ENCODE measurements at places on chromosomes 12 and 14. TPM values are rescaled to one million over a fixed set of nuclear protein-coding genes. Genes with fewer than 3 reads are reported as not detected.

- peaks cover 43% of the 10 kb centered on the region for H3K4me1 ChIP-seq
- peak overlapping the region; percentile 69 for H3K27ac ChIP-seq
- H3K27me3 ChIP-seq = no peaks in the 10 kb centered on the region
- H3K36me3 ChIP-seq = peaks cover 16% of the 10 kb centered on the region
- no peak overlapping the region for H3K4me3 ChIP-seq
Measured at GRCh38 chr12:11778713-11779685, 129.5 kb downstream of the ETV6 start.

GRCh38 chr12:55937981-55938380 is 7.0 kb downstream of the DGKA start:
- no peaks in the 10 kb centered on the region for H3K27me3 ChIP-seq
- peaks cover 71% of the 10 kb centered on the region for H3K36me3 ChIP-seq
- peak overlapping the region; percentile 84 for H3K27ac ChIP-seq
- DNase-seq = no peak

DNA sequence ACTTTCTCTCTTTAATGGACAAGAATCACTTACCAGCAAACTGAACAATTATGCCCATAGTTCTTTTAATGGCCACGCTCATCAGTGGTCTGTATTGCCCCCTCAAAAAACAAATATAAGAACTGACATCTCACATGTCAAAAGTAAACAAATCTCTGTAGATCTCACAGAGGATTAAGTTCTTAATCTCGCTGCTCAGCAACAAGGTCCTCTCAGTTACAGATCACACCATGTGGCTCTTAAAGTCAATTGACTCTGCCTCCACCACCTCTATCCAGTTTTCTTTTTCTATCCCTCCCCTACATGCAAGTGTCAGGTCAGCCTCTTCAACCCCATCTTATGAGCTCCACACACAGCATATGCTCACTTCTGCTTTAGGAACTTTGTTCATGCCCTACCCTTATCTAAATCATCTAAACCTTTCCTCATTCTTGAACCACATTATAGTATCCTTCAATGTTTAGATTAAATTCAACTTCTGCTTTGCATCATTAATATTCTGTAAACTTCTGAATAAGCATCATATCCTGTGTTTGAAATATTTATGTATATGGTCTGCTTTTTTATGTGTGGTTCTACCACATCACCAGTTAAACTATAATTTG is 7.2 kb downstream of the ADAM20 start:
- H3K36me3 ChIP-seq = peaks cover 22% of the 10 kb centered on the region
- H3K4me1 ChIP-seq = no peaks in the 10 kb centered on the region

DNA sequence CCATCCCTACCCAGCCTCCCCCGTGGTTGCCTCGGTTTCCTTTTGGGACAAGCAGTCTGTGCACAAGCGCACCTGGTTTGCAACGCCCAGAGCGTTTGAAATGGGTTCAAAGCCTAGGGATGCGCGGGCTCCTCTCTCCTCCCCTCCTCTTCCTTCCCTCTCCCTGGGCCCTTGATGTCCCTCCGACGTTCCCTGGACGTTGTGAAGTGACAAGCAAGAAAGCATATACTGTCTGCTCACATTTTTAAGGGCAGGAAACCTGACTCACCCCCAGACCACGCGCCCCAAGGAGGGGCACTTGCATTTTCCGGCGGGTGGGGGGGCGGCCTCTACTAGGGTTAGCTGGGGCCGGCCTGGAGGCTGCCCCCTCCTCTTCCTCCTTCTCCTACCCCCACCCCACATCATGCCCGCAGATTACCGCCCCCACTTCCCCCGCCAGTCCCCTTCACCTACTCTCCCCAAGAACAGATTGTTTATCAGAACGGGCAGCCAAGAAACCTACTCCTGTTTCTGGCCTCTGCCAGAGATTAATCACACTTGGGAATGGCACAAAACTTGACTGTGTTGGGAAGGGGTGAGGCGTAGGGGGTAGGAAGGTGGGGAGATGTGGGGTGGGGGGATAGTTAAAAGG is 9.5 kb upstream of the IRF2BPL start:
- peaks cover 79% of the 10 kb centered on the region for H3K4me1 ChIP-seq
- H3K27ac ChIP-seq = peak overlapping the region; percentile 98
- DNase-seq = peak; percentile 60
- H3K4me3 ChIP-seq = peak overlapping the region; percentile 79
- peaks cover 7% of the 10 kb centered on the region for H3K36me3 ChIP-seq
- H3K27me3 ChIP-seq = no peaks in the 10 kb centered on the region

DNA sequence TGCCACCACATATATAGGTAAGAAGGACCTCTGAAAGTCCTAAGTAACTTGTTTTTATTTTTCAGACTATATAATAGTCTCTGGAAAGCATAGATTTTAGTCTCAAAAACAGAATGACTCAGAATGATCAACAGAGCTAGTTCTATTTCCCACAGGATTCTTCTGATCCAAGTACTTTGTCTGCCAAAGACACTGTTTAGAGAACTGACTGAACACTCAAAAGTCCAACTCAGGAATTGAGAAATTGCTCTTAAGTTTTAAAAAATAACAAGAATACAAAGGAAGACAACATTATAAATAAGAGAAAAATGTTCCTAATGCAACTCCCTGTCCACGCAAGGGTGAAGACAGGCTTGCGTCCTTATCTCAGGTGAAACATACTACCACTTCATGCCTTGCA is 29.0 kb downstream of the LGMN start:
- no peaks in the 10 kb centered on the region for H3K4me1 ChIP-seq
- H3K27me3 ChIP-seq = no peaks in the 10 kb centered on the region
- no peak overlapping the region for H3K4me3 ChIP-seq
- H3K27ac ChIP-seq = no peak overlapping the region

DNA sequence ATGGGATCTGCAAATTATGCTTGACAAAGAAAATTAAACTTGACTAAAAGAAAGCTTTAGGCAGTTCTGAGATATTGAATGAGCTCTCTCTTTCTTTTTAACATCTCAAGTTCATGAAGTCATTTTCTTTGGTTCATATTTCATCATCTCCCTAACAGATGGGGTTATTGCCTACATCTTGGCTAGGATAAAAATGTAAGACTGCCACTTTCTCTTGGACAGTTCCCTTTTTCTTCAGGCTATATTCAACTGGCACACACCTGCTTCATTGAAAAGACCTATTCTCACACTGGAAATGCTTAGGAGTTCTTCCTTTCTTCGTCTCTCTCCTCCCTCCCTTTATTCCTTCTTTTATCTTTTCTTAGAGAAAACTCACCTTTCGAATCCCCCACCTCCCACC is 355.9 kb upstream of the SEL1L start:
- H3K4me1 ChIP-seq = no peaks in the 10 kb centered on the region
- H3K36me3 ChIP-seq = no peaks in the 10 kb centered on the region
- no peak for DNase-seq
- H3K27ac ChIP-seq = no peak overlapping the region

DNA sequence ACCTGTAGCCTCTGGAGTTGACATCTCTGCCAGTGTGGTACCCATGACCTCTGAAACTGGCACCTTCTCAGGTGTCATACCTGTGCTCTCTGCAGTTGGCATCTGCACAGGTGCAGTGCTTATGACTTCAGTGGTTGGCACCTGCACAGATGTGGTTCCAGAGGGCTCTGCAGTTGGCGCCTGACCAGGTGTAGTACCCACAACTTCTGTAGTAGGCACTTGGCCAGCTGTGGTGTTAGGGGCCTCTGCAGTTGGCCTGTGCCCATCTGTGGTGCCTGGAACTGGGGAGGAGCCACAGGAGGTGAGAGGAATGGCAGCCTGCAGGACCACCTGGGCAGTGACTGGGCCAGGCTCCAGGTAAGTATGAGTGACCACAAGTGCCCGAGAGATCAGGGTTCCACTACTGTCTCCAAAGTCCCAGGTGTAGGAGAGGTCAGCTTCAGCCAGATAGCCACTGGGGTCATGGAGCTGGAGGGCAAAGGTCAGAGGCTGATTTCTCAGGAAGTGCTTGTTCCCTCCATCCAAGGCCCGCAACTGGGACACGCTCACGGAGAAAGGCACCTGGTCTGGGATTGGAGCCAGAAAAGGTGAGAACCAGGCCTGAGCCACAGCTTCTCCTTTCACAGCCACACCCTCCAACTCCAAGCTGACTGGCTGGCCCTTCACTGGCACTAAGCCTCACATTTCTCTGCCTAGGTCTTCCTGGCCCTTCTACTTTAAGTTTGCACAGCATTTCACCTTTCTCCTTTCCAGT is 8.6 kb downstream of the PMEL start:
- H3K4me1 ChIP-seq = peaks cover 13% of the 10 kb centered on the region
- no peak overlapping the region for H3K27ac ChIP-seq
- H3K36me3 ChIP-seq = peaks cover 6% of the 10 kb centered on the region

- H3K27me3 ChIP-seq = no peaks in the 10 kb centered on the region
- no peak overlapping the region for H3K4me3 ChIP-seq
- DNase-seq = no peak
- no peak overlapping the region for H3K27ac ChIP-seq
Measured at GRCh38 chr12:54759751-54760150, 94.6 kb upstream of the MUCL1 start.

DNA sequence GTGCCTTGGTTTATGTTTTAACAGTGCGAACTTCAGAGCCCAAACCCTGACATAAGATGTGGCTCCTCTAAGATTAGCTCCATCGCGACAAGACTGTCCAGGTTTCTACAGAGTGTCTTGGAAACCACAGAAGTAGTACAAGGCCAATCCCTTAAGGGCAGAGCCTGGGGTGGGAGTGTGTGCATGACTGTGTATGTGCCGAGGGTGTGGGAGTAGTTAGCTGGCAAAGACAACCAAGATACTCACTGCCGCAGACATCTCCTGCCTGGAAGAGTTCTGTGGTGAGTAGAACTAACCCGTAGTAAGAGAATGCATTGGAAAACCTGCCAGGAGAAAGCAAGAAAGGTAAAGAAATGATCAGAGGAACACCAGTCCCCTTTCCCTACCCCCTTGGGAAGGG is 54.1 kb downstream of the DAO start:
- H3K36me3 ChIP-seq = no peaks in the 10 kb centered on the region
- DNase-seq = no peak
- H3K4me1 ChIP-seq = no peaks in the 10 kb centered on the region
- no peaks in the 10 kb centered on the region for H3K27me3 ChIP-seq
- no peak overlapping the region for H3K4me3 ChIP-seq

DNA sequence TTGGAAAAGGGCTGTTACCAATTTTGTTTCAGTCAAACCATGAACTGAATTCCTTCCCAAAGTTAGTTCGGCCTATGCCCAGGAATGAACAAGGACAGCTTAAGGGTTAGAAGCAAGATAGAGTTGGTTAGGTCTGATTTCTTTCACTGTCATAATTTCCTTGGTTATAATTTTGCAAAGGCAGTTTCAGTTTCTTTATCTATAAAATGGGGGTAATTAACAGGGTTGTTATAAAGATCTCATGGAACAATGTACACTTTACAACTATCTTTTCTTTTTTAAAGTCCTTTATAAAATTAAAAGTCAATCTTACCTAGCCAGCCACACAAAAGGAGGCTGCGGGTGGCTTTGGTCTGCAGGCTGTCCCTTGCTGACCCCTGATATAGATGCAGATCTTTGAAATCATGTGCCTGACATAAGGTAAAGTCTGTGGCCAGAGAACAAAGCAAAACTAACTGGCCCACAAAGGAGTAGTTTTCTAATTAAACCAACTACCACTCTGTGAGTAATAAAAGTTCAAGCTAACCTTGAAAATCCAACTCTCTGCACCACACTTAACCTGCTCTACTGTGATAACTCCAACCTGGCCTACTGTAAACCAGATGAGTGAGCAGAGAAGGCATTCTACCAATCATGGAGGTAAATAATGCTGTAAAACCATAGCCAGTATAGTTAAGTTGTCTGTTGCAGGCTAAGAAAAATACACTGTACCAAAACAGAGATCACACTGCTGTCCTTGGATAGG is 49.5 kb downstream of the SLC38A1 start:
- peaks cover 86% of the 10 kb centered on the region for H3K36me3 ChIP-seq
- H3K4me3 ChIP-seq = peak overlapping the region; percentile 78
- peak overlapping the region; percentile 96 for H3K27ac ChIP-seq
- DNase-seq = no peak
- H3K27me3 ChIP-seq = no peaks in the 10 kb centered on the region

- H3K36me3 ChIP-seq = peaks cover 8% of the 10 kb centered on the region
- no peak for DNase-seq
- no peak overlapping the region for H3K27ac ChIP-seq
- no peaks in the 10 kb centered on the region for H3K27me3 ChIP-seq
- H3K4me1 ChIP-seq = no peaks in the 10 kb centered on the region
- H3K4me3 ChIP-seq = no peak overlapping the region
Measured at GRCh38 chr12:101732318-101732717, 6.9 kb downstream of the SYCP3 start.

DNA sequence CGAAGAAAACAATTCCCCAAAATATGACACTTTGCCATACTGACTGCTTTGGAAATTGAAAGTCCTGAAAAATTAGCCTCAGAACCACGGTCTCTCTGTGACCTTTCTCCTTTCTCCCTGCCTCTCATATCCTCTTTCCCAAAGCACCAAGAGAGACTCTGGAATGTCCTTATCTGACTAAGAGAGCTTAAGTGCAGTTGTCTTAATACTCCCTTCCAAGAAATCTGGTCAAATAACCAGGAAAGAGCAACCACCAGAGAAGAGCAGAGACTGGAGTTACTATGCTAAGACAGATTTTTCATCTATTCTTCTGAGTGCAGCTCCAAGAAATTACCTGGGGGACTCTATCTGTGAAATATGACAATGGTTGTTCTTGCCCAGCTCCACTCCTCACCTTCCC is 10.5 kb upstream of the BTG1 start:
- DNase-seq = no peak
- H3K27ac ChIP-seq = peak overlapping the region; percentile 16
- no peak overlapping the region for H3K4me3 ChIP-seq

- no peak for DNase-seq
- H3K36me3 ChIP-seq = no peaks in the 10 kb centered on the region
- H3K27ac ChIP-seq = no peak overlapping the region
- peaks cover 3% of the 10 kb centered on the region for H3K4me1 ChIP-seq
- H3K4me3 ChIP-seq = no peak overlapping the region
Measured at GRCh38 chr12:107845980-107846659, 71.6 kb downstream of the ASCL4 start.

- H3K27me3 ChIP-seq = peaks cover 27% of the 10 kb centered on the region
- H3K36me3 ChIP-seq = no peaks in the 10 kb centered on the region
- peaks cover 2% of the 10 kb centered on the region for H3K4me1 ChIP-seq
- H3K27ac ChIP-seq = no peak overlapping the region
Measured at GRCh38 chr12:112839386-112839972, 47.9 kb downstream of the RPH3A start.

- H3K27me3 ChIP-seq = no peaks in the 10 kb centered on the region
- H3K4me3 ChIP-seq = no peak overlapping the region
- peaks cover 7% of the 10 kb centered on the region for H3K36me3 ChIP-seq
- peak overlapping the region; percentile 54 for H3K27ac ChIP-seq
- DNase-seq = no peak
Measured at GRCh38 chr14:99047441-99048031, 224.5 kb downstream of the BCL11B start.

GRCh38 chr12:45205165-45205825 is 10.6 kb upstream of the ANO6 start:
- H3K4me3 ChIP-seq = no peak overlapping the region
- no peak overlapping the region for H3K27ac ChIP-seq
- no peaks in the 10 kb centered on the region for H3K36me3 ChIP-seq
- H3K4me1 ChIP-seq = peaks cover 15% of the 10 kb centered on the region
- H3K27me3 ChIP-seq = no peaks in the 10 kb centered on the region

CLEC4D gene
- not detected for total RNA-seq

PA2G4 gene
- total RNA-seq = 552 TPM

CCDC197 gene
- total RNA-seq = not detected

CLEC14A gene
- total RNA-seq = not detected
